Left renal pelvis (tissue), 4 donors: ENCODE measurements at places on chromosomes 3 and 15. TPM values are rescaled to one million over a fixed set of nuclear protein-coding genes. Genes with fewer than 3 reads are reported as not detected.

DNA sequence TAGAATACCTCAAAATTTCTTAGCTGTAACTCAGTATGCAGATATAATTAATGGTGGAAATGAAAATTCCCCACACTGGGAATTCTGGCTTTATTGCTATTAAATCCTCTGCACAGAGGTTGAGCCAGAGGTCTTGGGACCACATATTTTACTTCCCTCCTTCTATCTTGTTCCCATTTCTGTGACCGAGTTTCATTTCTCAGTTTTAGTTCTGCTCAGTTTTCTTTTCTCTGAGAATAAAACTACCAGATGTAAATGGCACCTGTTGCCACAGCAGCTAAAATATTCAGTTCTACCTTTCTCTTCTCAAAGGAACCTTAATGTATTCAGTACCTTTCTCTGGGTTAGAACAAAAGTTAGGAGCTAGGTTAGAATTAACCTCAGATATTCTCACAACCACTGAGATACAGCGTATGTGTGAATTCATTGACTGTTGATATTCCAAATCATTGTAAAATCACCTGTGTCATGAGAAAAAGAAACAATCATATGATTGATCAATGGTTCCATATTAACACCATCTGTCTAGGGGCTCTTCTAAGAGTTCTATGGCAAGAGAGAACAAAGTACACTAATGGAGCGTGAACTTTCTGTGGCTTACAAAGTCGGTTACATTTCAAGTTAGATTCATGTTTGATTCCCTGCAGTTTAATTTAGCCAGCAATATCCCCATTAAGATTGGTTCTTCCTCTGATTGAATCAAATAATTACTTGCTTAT, 374.1 kb downstream of the EFHB start:
- no peak for DNase-seq

DNA sequence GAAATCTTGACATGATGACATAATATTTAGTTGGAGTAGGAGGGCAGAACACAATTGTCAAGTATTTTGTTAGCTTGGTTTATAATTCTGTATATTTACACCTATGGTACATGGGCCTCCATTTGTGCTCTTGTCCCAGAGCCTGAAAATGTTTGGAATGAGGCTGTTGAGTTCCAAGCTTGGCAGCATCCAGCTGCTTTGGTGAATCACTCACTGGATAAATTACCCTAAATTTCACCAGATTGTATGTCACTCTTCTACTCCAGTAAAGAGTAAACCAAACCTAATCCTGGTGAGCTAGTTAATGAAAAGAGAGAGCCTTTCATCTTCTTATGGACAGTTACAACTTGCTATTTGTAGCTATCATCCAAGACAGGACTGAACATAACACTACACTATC, 928.7 kb downstream of the DIPK2A start:
- DNase-seq: no peak

- DNase-seq: no peak
Observed at GRCh38 chr15:100141311-100142001, 200.3 kb downstream of the ADAMTS17 start.

DNA sequence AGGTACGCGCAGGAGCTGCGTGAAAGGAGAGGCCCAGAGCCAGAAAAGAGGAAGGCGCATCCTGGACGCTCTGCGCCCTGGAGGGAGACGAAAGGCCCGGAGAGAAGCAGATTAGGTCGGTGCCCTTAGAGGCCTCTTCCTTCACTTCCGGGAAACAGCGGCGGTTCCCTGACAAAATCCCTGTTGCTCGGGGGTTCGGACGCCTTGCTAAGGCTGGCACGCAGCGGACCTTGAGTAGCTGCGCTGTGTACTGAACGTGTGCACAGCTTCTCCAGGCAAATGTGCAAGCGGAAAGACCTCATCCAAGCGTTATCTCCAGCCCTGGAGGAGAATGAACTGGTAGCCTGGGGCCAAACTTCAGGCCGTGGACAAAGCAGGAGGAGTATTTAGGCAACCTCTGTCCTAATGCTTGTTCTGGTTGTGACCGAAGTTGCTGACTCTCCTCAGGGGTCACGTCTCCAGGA, 3.0 kb upstream of the SOX14 start:
- no peak for DNase-seq

- no peak for DNase-seq
Observed at GRCh38 chr3:66383023-66383422, 117.8 kb downstream of the LRIG1 start.

Gene CTXN2
- 0.09 TPM for polyA plus RNA-seq

Gene ANKRD63
- polyA plus RNA-seq: not detected

Gene ZNF80
- 0.08 TPM for polyA plus RNA-seq
